ENCODE measurements at places on chromosomes 7 and 10.

DNA sequence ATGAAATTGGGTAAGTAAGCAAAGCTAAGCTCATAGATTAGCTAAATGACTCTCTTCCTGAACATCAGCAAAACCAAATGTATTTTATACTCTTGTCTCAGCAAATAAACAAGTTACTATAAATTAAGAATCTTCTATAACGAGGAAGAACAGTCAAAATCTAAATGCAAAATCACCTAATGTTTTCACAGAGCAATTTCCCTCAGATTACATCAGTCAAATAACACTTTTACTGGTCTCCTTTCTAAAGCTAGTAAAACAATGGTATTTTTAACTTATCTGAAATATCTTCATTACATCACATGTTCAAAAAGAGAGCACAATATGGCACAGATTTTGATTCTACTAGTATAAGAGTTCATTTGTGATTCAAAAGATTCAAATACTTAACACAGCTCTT is 16.5 kb upstream of the GPR22 start:
- DNase-seq, result no peak

GRCh38 chr10:101781984-101782810 is 1.0 kb downstream of the NPM3 start:
- no peak for DNase-seq

GRCh38 chr7:138008588-138009349 is 6.9 kb upstream of the CREB3L2 start:
- DNase-seq, result no peak

DNA sequence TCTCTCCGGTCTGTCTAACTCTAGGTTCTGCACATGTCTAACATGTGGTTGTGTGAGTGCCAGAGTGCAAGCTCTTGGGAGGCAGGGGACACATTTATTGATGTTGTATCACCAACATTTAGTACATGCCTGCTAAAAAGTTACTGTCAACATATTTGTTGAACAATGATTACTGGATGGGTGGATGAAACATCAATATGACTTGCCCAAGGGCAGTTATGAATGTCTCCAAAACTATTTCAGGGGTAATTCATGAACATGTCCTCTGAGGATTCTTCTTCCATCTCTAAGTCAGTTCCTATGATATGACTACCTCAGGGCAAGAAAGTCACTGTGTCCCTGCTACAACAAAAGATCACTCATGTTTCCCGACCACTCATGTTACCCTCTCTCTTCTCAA is 91.3 kb upstream of the STEAP1B start:
- DNase-seq, result no peak

- DNase-seq, result no peak
These were observed 2.9 kb downstream of the IFIT3 start for GRCh38 chr10:89330537-89331212.

- DNase-seq, result no peak
These were observed 6.3 kb upstream of the CD36 start for GRCh38 chr7:80632139-80632538.

DNA sequence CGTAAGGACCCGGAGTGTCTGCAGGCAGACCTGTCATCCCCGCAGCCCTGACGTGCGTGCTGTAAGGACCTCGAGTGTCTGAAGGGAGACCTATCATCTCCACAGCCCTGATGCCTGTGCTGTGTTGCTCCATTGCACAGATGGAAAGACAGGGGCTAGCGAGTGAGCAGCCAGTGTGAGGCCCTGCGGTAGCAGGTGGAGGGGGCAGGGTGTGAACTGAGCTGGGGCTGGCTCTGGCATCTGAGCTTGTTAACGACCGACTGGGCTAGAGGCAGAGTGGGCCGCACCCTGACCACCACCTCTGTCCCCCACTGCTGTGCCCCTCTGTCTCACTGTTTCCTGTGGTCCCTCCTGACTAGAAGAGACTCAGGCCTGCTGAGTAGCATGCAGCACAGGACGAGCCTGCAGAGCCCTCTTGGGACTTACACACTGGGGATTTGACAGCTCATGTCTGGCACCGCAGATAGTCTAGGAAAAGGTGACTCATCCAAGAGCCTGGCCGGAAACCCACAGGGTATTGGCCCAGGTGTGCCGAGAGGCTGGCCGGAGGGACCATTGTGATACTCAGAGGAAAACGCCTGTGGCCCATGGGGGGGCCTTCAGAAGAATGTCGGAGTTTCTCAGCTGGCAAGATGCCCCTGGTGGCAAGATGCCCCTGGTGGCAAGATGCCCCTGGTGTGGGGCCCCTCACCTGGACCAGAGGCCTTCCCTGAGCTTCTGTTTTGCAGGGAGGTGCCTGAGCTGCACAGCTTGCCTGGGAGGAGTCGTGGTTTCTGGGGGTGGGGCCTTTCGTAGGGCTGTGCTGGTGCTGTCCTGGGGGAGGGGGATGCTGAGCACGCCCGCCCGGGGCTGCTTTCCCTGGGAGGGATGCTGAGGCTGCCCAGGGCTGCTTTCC is 34.3 kb downstream of the INPP5A start:
- no peak for DNase-seq

DNA sequence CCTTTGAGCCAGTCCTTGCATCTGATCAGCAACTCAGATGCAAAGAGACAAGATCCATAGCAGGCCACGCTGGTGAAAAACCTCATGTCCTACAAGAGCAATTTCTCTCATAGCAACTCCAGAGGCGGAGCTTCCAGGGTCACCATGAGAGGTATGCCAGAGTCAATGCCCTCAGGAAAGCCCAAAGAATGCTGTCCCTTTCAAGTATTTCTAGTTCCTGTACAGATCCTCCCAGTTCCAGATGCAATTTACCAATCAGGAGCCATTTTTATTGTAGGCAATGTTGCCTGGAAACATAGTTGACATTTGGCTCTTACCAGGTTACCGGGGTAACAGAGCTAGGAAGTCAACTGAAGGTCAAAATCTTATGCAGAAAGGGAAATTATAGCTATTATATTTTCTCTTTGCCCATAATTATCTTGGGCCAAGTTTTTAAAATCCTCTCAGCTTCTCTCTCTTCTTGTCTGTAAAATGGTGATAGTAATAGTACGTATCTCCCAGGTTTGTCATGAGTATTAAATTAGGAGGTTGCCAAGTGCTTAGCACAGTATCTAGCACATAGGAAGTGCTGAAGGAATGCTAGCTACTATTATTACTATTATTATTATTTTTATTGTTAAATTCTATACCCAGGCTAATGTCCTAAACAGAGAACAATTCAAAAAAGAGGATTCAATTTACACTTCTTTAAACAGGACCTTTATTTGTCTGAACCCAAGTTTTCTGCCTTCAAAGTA is 46.3 kb upstream of the TM9SF3 start:
- DNase-seq, result no peak

DNA sequence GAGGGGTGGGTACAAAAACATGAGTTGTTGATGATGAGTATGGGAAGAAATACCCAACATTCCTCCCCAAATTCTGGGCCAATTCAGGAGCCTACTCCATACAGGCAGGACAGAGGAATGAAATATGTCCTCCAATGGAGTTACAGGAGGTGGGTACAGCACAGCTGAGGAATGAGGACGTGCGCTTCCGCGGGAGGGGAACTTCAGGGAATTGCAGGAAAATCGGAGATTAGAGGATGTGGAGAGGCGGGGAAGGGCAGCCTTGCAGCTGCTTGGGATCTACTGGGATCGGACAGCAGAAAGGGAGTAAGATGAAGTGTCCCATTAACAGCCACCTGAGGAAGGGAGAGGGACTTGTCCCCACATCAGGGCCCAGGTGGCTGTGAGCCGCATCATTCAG is 50.2 kb downstream of the PDIA4 start:
- DNase-seq, result no peak

DNA sequence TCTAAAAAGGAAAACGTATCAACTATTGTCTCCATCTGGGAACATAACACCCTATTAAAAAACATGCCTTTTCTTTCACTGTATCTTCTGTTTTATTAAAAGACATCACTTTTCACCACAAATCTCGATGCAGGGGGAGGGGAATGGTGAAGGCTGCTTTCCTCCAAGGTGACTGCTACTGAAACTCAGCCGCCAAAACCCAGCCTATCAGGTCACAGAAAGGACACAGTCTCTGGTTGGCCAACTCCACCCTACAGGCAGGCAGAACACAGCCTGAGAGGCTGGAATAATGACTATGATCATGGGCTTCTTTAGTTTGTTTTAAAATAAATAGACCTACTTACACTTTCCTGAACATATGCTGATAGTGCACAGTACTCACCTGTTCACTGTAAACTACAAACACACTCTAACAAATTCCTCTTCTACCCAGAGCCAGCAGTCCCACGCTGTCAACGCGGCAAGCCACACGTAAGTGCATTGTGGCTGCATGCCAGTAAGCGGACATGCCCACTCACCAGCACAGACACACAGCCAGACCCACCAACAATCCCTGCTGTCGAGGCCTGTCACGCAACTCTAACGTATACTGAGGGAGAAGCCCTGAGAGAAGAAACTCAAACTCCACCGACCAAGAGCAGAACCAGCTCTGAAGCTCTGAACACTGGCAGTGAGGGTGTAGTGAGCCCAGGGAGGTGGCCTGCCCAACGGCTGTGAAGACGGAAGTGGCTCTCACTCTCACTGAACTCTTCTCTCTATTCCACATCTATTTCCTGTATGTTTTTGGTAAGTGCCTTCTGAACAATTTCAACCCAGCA is 41.8 kb downstream of the NCAPG2 start:
- DNase-seq, result no peak

GRCh38 chr10:5502061-5502521 is 2.7 kb upstream of the CALML5 start:
- no peak for DNase-seq

- DNase-seq, result no peak
These were observed at the start of gene FFAR4 for GRCh38 chr10:93566435-93567276. FFAR4 (plus strand) TSS chr10:93566665; CDS start chr10:93566721, 56 bp downstream.

- no peak for DNase-seq
These were observed at the start of gene DLX6 for GRCh38 chr7:97005183-97006054. DLX6 (plus strand) TSS chr7:97005553; CDS start chr7:97005978, 425 bp downstream.

- no peak for DNase-seq
These were observed 48.6 kb downstream of the HIBADH start for GRCh38 chr7:27614095-27614494.

- no peak for DNase-seq
These were observed 20.1 kb upstream of the SMNDC1 start for GRCh38 chr10:110324805-110325280.

DNA sequence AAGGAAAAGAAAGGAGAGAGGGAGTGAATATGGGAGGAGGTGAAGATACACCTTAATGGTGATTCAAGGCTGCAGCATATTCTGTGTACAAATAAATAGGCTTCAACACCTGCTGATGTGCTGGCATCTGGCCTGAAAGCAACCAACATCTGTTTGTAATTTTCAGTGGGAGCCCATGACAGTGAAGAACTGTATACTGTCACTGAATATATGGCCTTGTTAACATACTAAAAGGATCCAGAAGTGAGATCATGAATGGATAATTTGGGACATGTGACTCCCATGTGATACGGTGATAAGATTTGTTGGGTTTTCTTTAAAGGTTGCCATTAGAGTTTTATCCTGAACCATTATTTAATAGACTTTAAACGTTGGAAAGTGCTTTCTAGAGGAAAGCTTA is 459.3 kb downstream of the CNTNAP2 start:
- no peak for DNase-seq

- no peak for DNase-seq
These were observed 79.3 kb upstream of the AGBL3 start for GRCh38 chr7:134907000-134907399.

- DNase-seq, result no peak
These were observed 86.3 kb downstream of the LCOR start for GRCh38 chr10:96918214-96919002.

- DNase-seq, result no peak
These were observed 3.2 kb downstream of the HHEX start for GRCh38 chr10:92692697-92693533.

DNA sequence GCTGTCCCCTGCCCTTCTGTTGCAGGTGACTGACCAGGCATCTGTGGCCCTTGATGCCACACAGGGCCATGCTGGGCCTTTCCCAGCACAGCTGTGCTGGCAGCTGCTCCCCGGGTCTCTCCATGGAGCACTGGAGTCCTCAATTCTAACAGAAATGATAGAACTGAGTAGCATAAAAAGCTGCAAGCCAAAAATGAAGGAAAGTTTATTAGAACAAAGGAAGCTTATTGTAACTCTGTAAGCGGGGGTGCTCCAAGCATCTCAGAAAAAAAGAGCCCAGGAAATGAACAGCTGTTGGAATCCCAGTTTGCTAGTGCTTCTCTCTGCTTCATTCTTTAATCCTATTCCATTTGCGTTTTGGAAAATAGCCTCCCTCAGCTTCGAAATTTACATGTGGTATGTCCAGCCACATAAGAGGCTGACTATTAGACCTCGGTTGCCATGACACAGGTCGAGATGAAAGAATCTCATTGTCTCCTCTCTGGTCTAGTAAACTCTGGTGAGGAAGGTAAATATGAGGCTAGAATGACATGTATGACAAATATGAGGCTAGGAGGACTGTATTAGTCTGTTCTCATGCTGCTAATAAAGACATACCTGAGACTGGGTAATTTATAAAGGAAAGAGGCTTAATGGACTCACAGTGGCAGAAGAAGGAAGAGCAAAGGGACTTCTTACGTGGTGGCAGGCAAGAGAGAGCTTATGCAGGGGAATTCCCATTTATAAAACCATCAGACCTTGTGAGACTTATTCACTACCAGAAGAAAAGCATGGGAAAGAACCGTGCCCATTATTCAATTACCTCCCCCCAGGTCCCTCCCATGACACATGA is 23.7 kb downstream of the EPDR1 start:
- DNase-seq, result no peak

GRCh38 chr7:1458683-1459511 is at the start of gene MICALL2:
MICALL2 (minus strand) TSS chr7:1459470; CDS start chr7:1459326, 144 bp downstream.
- DNase-seq, result peak; percentile 60

GRCh38 chr10:124043310-124044142 is 49.9 kb downstream of the CHST15 start:
- DNase-seq, result no peak

DNA sequence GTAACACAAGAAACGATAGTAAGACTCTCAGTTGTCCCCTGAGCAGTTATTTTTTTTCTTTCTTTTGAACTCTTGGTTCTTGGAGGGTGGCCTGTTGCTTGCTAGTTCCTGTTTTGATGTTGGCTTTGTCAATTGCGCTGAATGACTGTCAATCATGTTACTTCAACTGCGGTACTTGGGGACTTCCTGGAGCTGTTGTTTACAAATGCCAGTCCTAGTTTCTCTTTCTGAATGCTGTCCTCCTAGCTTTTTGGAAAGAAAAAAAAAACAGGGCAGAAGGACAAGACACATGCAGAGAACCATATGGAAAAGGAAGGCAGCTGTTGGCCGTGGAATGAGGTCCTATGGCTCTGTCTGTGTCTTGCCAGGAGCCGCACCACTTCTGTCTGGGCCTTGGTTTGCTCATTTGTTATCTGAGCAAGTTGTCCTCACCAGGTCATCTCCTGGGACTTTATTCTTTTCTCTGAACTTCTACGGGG is 7.0 kb upstream of the PDCD4 start:
- DNase-seq, result no peak

GRCh38 chr10:115580239-115580638 is 487.1 kb downstream of the ATRNL1 start:
- DNase-seq, result no peak

- no peak for DNase-seq
These were observed 41.4 kb downstream of the PWWP2B start for GRCh38 chr10:132438091-132439024.

GRCh38 chr7:130566168-130566897 is 74.4 kb downstream of the MEST start:
- DNase-seq, result no peak

- DNase-seq, result no peak
These were observed 47.6 kb downstream of the GTF2IRD1 start for GRCh38 chr7:74501298-74501697.

- no peak for DNase-seq
These were observed 44.4 kb downstream of the KLHDC10 start for GRCh38 chr7:130114776-130115175.

GRCh38 chr10:31928549-31929260 is at the start of gene ARHGAP12:
ARHGAP12 (minus strand) TSS chr10:31928831; CDS start chr10:31908855, 19,976 bp downstream.
- no peak for DNase-seq

- no peak for DNase-seq
These were observed 6.3 kb downstream of the ZNF503 start for GRCh38 chr10:75395066-75395931.
